RWPE1 (cell line): ENCODE measurements at places on chromosomes 11 and 22.

DNA sequence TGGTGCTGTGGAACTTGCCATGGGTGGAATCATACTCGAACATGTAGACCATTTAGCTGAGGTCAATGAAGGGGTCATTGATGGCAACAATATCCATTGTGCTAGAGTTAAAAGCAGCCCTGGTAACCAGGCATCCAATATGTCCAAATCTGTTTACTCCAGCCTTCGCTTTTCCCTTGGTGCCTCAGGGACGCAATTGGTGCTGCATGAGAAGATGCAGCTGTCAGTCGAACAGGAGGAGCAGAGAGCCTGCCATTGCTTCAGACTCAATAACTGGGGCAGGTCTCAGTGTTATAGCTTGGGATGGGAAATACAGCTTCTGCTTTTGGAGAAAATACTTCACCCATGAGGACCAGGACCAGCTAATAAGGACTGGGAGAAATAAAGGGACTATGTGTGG, 5.0 kb upstream of the MCHR1 start:
- no peak for DNase-seq

- DNase-seq: no peak
Observed at GRCh38 chr22:19844377-19845053, 10.2 kb downstream of the GNB1L start.

DNA sequence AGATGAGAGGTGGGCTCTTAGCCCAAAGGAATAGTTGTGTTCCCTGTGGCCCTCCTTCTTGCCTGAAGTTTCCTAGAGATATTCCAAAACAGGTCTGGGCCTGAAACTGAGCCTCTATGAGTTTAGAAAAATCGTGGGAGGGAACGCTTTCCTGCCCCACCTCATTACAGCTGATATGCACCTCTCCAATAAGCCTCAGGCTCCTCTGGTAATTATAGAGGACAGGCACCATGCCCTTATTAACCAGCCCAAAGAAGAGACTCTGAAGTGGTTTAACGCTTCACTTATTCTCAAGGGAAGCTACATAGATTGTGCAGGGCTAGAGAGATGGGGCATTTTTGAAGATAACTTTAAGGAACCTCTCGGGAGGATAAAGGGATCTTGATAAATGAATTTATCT, 3.4 kb upstream of the MPZL2 start:
- peak; percentile 33 for DNase-seq

- peak; percentile 41 for DNase-seq
Observed at GRCh38 chr11:48006301-48006992, 26.1 kb downstream of the PTPRJ start.

- no peak for DNase-seq
Observed at GRCh38 chr11:4851033-4851432, 2.0 kb upstream of the OR51S1 start.

DNA sequence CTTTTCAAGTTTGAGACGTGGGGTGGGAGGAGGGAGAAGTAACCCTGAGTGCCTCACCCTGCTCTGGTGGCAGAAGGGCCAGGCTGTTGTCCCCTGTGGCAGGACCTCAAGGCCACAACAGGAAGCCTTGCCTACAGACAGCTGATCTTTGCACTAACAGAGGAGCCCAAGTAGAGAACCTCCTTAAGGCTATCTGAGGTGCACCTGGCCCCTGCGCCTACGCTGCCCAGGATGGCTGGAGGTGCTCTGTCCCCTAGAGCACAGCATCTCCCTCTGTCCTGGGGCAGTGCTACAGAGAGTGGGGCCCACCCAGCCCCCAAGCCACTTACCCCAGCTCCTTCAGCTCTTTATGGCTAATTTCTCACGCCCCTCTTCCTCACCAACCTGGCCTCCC, 27.0 kb downstream of the MYO7A start:
- DNase-seq: no peak

GRCh38 chr11:29452146-29452545, 564.7 kb downstream of the KCNA4 start:
- no peak for DNase-seq

GRCh38 chr11:114251815-114252337, 44.3 kb upstream of the NNMT start:
- DNase-seq: no peak

DNA sequence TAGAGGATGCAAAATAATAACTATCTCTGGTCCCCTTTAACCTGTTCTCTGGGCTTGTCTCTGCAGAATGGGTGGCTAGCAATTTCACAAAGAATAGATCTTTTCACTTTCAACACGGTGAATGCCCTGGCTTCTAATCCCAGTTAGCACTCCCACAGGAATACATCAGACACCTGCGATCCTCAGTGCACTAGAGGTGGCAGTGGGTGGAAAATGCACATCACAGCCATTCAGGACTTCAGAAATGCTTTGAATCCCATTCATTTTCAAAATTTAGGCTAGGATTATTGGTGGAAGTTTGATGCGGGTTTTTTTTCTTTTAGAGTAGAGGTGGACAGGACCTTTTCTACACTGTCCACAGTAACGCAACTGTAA, 55.1 kb downstream of the OPCML start:
- DNase-seq: no peak

- DNase-seq: no peak
Observed at GRCh38 chr11:110303414-110303826, 7.0 kb upstream of the RDX start.

GRCh38 chr11:84930863-84931262, 696.3 kb downstream of the DLG2 start:
- no peak for DNase-seq

DNA sequence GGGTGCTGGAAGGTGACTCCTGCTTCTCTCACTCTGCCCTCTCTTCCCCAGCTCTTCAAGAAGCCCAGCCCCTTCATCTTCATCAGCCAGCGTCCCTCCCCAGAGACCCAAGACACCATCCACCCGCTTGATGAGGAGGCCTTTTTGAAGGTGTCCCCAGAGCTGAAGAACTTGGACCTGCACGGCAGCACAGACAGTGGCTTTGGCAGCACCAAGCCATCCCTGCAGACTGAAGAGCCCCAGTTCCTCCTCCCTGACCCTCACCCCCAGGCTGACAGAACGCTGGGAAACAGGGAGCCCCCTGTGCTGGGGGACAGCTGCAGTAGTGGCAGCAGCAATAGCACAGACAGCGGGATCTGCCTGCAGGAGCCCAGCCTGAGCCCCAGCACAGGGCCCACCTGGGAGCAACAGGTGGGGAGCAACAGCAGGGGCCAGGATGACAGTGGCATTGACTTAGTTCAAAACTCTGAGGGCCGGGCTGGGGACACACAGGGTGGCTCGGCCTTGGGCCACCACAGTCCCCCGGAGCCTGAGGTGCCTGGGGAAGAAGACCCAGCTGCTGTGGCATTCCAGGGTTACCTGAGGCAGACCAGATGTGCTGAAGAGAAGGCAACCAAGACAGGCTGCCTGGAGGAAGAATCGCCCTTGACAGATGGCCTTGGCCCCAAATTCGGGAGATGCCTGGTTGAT, 12.6 kb downstream of the IL10RA start:
- DNase-seq: no peak

DNA sequence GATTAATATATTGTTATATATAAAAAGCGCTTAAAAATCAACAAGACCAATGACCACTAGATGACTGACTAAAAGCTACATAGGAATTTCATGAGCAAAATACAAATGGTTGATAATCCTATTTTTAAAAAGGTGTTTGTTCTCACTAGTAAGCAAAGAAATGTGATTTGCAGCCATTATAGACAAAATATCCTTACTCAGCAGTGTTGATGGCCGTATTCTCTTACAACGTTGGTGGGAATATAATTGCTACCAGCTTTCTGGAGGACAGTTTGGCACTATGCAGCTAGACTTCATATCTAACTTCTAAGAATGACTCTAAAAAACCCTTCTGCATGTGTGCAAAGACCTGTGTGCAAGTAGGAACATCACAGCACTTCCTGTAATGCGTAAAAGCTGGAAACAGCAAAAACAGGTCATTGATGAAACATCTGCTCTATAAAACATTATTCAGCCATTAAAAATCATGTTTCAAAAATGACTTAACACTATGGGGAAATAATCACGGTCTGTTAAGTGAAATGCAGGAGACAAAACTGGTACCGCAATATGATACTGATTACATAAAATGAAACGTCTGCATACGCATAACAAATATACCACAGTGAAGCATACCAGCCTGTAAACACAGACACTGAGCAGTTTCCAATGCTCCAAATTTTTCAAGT, 70.1 kb upstream of the LINC01488 start:
- DNase-seq: no peak

- no peak for DNase-seq
Observed at GRCh38 chr22:41327124-41327523, 25.8 kb downstream of the ZC3H7B start.

GRCh38 chr22:33062361-33062760, 4.2 kb upstream of the SYN3 start:
- no peak for DNase-seq

DNA sequence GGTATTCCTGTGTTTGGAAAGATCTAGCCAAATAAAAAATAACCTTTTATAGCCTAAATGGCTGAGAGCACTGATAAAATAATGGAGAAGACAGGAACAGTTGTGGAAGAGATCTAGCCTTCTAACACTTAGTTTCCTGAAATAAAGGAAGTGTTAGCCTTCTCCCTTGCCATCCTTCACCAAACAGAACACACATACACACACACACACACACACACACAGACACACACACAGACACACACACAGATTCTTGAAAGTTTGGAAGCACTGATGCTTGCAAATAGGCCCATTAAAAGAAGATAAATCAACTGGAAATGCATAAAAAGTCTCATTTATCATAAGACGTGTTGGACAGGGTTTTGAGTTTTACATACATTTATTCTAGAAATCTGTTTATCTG, 37.5 kb downstream of the KIRREL3 start:
- DNase-seq: no peak

DNA sequence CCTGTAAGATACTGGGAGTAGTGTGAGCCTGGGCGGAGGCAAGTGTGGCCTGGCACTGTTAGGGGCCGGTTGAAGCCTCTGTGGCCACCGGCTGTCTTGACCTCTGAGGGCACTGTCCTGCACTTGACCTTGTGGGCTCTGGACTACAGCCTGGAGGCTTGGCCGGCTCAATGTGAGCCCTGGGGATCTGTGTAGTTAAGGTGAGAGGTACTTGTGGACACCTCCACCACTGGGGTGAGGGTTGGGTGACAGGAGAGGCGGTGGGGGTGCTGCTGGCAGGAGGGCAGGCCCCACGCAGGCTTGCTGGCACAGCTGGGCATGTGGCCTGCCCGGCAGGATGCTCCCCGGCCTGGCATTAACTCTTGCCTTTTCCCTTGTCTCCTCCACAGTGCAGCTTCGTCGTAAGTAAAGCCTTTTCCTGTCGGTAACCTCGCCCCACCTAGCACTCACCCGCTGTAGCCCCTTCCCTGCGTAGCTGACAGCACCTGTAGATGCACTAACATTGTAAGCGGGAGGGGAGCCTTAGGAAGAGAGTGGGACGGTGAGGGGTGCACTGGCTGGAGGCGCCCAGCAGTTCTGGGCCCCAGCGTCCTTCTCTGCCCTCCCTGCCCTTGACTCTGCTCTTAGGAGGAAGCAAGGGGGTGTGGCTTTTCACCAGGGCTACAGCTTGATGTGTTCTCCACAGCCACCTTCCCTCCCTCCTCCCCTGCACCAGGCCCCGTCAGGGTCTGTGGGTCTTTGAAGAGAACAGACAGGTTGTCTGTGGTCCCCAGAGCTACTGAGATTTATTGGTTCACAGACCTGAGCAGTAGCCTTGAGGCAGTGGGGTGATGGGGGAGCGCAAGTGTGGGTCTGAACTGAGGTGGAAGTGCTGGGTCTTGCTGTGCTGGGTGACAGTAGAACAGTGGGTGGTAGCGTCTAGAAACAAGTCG, 17.6 kb downstream of the INCENP start:
- DNase-seq: no peak
